ENCODE measurements at places on chromosomes 11 and 22.

GRCh38 chr11:126137136-126137535 lies 74.3 kb downstream of the RPUSD4 start:
- DNase-seq = peak; percentile 76

DNA sequence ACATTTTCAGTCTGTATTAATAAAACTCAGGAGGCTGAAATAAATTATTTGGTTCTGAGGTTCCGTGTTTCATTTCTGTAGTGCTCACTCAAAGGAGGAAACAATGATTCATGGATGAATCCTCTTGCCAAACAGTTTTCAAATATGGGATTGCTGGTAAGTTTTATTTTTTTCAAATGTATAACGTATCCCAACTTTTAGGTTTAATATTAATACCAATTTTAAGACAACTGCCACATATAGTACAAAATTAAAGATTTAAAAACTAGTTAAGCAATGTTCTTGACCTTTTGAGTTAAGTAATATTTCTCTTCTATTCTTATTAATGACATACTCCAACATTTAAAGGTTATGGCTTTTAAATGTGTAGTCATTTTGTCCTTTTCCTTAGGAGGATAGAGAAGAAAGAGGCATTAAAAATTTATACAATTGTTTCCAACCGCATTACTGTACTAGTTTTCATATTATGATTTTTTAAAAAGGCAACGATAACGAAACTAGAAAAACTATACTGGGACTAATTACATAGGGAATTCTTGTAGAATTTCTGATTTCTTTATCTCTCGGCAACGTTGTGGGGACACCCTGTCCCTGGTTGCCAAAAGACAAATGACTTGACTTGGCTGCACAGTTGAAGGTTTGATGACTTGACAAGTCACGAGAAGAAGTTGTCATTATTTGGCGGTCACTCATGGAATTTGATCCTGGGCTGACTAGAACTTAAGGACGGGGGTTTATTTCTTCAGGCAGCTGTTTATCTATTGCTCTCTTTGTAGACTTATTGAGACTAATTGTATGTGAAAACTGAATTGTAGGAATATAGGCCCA lies 69.1 kb upstream of the ADSL start:
- peak; percentile 32 for DNase-seq

DNA sequence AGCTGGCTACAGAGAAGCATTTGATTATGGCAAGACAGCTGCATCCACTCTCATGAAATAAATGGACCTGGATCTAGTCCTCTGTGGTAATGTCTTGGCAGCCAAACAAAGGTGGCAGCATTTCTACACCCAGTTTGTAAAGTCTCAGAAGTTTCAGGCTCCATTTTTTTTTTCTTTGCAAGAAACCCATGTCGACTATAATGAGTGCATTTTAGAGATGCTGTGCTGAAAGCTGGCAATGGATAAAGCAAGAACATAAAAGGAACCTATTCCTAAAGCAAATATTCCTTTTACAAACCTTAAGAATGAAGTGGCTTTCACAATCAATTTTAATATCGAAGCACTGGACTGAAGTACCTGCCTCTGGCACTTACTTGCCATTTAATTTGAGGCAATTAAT lies 33.5 kb downstream of the THAP12 start:
- DNase-seq = no peak

GRCh38 chr11:133677387-133677786 lies 145.1 kb upstream of the OPCML start:
- no peak for DNase-seq

DNA sequence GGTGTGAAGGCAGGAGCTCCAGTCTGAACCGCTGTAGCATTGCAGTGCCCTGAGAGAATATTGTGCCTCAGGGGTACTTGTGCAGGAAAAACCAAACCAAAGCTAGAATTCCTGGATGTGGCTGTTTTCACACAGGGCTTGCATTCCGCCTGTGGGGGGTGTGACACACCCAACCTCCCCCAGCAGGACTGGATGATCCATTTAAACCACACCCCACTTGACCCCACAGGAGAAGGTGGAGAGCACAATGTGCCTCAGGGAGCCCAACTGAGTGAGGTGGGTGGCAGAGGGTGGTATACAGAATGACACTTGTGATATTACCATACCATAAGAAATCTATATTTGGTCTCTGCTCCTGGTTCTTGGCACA lies 66.9 kb upstream of the SLC22A12 start:
- DNase-seq = no peak

- peak; percentile 77 for DNase-seq
These were observed 297.9 kb upstream of the C11orf87 start for GRCh38 chr11:109123816-109124787.

- DNase-seq = peak; percentile 51
These were observed 9.3 kb downstream of the RPL3 start for GRCh38 chr22:39309881-39310714.

DNA sequence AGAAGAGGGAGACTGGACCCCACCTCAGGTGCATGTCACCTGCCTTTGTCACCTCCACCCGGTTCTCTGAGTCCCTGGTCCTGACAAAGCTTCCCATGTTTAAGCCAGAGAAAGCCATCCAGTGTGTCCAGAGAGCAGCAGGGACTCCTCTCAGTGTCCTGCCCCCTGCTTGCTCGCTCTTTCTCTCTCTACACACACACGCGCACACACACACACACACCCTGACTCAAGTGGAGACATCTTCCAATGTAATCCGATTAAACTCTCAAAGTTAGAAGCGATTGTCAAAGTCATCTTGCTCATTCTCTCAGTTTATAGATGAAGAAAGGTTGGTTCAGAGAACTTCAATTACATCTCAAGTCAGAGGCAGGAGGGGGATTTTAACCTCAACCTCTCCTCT lies 19.7 kb upstream of the PHF21B start:
- no peak for DNase-seq

DNA sequence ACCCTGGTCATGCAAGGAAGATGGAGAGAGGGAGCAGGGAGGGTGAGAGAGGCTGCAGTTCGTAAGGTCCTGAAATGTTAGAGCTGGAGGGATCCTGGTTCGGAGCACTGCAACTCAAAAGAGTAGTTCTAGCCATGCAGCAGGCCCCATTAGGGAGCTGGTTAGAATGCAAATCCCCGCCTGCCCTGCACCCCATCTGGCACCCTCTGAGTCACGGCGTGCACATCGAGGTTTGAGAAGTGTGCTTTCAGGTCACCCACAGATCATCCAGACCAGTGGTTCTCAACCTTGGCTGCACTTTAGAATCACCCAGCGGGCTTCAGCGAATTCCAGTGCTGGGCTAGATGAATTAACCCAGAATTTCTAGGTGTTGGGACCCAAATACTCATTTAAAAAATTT lies 48.2 kb downstream of the ST3GAL4 start:
- DNase-seq = no peak

DNA sequence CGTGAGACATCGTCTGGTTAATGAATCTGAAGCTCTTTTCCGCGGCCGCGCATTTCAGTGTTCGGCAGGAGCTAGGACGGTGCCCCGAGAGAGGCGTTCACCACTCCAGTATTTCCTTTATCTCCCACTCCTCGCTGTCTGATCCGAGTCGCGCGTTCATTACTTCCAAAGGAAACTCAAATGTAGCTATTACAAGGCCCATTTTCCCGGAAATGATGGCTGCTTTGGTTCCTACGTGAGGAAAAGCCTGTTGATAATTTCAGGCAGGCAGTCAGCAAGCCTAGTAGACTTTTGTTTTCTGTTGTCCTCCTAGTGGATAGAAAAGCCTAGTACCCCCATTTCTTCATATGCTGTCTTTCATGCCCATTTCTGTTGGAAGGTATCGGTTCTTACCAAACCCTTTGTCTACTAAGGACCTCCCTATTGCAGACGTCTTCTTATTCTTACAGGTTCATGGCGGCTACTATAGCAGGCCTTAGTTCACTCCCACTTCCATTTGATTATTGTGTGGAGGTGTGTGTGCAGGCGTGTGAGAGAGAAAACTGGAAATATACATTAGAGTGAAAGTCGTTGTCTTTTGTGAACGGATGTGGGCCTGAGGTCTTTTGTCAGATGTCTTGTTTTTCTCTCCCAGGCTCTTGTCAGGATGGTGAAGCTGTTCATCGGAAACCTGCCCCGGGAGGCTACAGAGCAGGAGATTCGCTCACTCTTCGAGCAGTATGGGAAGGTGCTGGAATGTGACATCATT lies 737 bp downstream of the RBM4 start:
- DNase-seq = peak; percentile 26

GRCh38 chr11:77107950-77108349 lies 5.3 kb downstream of the OMP start:
- peak; percentile 78 for DNase-seq

- DNase-seq = peak; percentile 62
These were observed 6.6 kb downstream of the NEAT1 start for GRCh38 chr11:65429068-65429681.

GRCh38 chr22:21902296-21903087 lies 35.0 kb upstream of the MAPK1 start:
- no peak for DNase-seq

- DNase-seq = peak; percentile 80
These were observed 24.7 kb upstream of the SLC22A12 start for GRCh38 chr11:64566042-64566914.

- no peak for DNase-seq
These were observed 11.4 kb downstream of the POU2AF1 start for GRCh38 chr11:111367411-111368284.

GRCh38 chr22:19398652-19399051 lies 32.9 kb downstream of the HIRA start:
- DNase-seq = no peak

GRCh38 chr22:23222793-23223568 lies 42.7 kb downstream of the BCR start:
- DNase-seq = no peak

DNA sequence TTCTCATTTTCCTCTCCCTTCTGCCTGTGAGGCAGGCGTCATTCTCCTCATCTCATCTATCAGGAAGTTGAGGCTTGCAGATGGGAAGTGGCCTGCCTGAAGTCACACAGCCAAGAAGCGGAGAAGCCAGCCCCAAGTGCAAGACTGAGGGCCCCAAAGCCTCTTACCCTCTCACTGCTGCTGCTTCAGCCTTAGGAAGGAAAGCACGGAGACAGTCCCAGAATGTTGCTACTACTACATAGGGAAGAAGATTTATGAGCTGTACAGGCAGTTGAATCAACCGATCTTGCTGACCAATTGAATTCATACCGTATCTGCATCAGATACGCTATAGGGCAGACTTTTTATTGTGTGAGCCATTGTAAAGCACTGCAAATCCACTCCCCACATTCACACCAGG lies 89.0 kb downstream of the CWC15 start:
- no peak for DNase-seq

DNA sequence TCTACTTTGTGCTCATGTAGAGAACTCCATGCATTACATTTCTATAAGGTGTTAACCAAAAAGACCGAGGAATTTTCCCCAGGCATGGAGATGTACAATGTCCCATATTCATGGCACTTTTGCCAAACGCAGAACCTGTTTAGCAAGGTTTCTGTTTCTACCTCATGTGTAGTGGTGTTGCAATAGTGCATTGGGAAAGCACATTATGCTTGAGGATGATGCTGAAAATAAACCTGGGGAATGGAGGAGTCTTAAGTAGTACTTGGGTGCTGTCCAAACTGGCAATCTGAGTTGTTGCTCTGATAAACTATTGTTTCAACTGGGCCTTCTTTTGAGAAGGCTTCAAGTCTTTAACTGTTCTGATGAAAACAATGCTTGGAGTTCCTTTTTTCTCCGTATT lies 11.5 kb upstream of the MUC15 start:
- DNase-seq = peak; percentile 4

- DNase-seq = peak; percentile 3
These were observed 1318.3 kb upstream of the RAG2 start for GRCh38 chr11:37916331-37916730.

- DNase-seq = no peak
These were observed 94.6 kb upstream of the OR9G4 start for GRCh38 chr11:56842814-56843794.

GRCh38 chr11:73237471-73238290 lies 19.6 kb downstream of the P2RY2 start:
- peak; percentile 26 for DNase-seq

DNA sequence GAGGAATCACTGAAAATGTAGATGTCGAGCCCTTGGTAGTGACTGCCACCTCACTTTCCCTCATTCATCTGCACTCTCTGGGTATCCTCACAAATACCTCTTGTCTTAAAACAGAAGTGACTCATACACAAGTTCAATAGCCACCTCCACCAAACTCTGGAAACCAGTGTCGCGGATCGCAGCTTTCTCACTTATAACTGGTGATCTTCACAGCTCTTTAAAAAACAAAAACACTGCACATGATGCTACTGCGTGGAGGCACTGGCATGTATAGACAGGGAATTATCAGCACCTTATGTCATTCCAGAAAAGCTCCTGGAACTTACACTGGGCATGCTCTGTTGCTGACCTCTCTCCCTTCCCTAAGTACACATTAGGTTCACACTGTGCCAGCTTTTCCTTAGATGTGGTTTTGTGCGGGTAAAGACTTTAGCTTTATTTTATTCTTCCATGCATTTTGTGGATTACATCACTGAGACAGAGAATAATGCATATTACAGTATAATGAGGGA lies 425.5 kb upstream of the CADM1 start:
- no peak for DNase-seq

- DNase-seq = no peak
These were observed 55.1 kb downstream of the BTG4 start for GRCh38 chr11:111456859-111457730.

Measured in fibroblast of upper back skin (primary cell).